Esophagus squamous epithelium (tissue), 5 donors: ENCODE measurements at places on chromosomes 11 and 22. TPM values are rescaled to one million over a fixed set of nuclear protein-coding genes. Genes with fewer than 3 reads are reported as not detected.

TP53I11 gene
- 27.8 TPM for total RNA-seq

FADD gene
- 20.9 TPM for total RNA-seq

CD248 gene
- 13.2 TPM for total RNA-seq

HEPN1 gene
- total RNA-seq, result not detected

KCNK4 gene
- not detected for total RNA-seq

CDHR5 gene
- not detected for total RNA-seq

POLR2L gene
- 45.6 TPM for total RNA-seq

KRTAP5-11 gene
- not detected for total RNA-seq

TIMM10B gene
- total RNA-seq, result 40.2 TPM

DNA sequence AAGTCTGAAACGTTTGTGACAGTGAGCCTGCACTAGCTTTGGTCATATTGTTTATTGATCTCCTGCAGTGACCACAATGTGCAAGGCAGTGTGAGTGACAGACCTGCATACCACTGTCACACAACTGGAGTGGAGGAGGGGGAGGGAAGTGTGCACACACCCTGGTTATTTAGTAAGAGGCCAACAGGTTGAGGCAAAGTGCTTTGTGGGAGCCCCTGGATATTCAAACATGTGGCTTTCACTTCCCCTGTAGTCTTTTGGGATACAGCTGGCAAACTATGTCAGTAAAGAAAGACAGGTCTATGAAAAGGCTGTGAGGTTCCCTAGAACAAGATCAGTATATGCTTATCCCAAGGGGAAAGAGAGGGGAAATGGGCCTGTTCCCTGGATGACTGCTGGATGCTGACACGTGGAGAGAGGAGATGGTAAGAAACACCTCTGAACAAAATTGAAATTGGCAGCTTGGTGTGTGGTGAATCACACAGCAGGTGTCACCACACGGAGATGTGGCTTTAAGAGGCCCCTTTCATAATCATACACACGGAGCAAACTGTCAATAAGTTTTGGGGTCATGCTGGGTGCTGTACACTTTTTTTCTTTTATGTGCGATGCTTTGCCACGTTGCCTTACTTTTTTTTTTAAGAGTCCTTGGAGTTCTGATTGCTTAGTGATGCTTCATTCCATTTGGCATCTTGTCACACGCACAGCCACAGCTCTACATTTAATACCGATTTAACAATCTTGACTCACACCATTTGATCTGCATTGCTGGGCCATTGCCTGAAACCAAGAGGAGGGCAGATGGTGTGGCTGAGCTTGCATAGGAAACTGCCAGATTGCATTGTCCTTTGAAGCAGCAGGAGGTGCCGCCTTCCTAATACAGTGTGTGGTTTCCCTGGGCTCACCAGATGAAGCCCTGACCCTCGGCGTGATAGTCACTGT lies 11.3 kb downstream of the OSBP2 start:
- no peak for DNase-seq

DNA sequence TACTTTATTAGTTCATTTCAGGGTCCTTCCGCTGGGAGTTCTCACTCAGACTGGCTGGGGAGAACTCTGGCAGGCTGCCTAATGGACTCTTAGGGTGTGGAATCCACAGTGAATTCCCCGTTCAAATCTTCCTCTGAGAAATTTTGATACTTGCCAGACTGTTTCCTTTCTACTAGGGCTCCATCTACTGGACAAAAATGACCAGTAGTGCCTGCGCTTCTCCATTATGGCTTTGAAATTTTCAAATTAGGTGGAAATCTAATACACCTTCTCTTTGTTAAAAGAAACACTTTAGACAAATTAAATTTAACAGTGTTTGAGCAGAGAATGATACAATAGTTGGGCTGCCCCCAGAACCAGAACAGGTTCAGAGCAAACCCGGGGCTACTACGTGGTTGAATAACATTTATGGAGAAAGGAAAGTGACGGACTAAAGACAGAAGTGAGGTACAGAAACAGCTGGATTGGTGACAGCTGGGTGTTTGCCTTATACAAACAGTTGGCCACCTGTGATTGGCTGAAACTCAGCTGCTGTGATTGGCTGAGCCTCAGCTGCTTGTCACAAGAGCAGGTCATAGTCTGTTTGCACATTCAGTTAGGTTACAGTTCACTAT lies 52.9 kb upstream of the FDX1 start:
- DNase-seq, result no peak

DNA sequence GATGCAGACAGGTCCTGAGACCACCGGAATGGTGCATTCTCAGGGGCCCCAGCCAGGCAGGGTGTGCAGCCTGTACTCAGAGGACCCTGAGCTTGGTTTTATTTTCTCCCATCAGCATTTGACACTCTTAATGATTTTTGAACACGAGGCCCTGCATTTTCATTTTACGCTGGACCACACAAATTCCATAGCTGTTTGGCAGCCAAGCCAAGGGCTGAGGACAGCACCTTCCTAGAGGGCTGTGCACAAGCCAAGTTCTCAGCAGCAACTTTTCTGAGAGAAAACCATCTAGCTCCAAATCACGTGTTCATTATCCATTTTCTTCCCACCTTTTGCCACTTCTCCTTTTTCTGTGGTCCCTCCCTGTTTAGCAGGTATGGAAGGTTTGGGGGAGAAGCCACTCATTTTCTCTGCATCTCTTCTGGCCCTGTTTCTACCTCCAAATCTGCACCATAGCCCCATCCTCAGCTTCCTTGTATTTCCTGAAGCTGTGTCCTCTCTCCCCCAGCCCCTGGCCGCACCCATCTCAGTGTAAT lies 60.4 kb downstream of the TRAF6 start:
- no peak for DNase-seq

GRCh38 chr11:30938171-30938570 lies 352.0 kb upstream of the MPPED2 start:
- DNase-seq, result no peak

GRCh38 chr22:23055449-23056179 lies 14.7 kb upstream of the GNAZ start:
- DNase-seq, result no peak

GRCh38 chr11:72522186-72522585 lies 87.9 kb upstream of the CLPB start:
- DNase-seq, result no peak

- no peak for DNase-seq
These were observed 13.5 kb upstream of the FTH1 start for GRCh38 chr11:61980783-61981541.

DNA sequence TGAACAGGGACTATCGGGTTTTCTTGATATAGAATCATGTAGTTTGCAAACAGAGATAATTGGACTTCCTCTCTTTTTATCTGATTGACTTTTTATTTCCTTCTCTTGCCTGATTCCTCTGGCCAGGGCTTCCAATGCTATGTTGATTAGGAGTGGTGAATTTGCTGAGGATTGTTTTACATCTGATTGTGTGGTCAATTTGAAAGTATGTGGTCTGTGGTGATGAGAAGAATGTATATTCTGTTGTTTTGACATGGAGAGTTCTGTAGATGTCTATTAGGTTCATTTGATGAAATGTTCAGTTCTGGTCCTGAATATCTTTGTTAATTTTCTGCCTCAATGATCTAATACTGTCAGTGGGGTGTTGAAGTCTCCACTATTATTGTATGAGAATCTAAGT lies 713.2 kb upstream of the CCDC179 start:
- DNase-seq, result no peak

DNA sequence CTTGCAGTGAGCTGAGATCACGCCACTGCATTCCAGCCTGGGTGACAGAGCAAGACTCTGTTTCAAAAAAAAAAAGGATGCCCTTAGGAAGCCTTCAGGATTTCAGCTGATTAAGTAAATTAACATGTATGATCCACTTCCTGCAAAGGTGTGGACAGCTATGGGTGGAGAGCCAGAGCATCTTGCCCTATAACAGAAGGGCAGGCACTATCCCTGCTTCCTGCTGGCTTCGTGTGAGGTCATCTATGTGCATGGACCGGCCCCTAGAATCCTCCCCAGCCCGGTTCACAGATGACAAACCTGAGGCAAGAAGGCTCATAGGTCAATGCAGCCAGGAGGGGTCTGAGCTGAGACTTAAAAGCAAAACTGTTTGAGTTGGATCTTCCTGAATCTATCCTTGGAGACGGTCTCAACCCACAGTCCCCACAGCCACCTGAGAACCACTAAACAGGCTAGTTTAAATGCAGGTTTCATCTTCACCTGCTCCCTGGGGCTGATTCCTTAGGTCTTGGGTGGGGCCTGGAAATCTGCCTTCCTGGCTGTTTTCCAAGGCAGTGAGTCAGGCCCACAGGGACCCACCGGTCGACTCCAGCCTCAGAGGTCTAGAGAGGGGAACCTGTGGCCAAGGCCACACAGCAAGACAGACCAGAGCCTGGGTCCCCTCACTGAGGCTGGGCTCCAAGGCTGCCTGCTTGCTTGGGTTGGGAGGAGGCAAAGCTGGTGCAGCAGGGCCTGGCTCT lies 55.2 kb upstream of the MPEG1 start:
- no peak for DNase-seq

- DNase-seq, result no peak
These were observed 1.4 kb downstream of the FBXO3 start for GRCh38 chr11:33772870-33773269.

DNA sequence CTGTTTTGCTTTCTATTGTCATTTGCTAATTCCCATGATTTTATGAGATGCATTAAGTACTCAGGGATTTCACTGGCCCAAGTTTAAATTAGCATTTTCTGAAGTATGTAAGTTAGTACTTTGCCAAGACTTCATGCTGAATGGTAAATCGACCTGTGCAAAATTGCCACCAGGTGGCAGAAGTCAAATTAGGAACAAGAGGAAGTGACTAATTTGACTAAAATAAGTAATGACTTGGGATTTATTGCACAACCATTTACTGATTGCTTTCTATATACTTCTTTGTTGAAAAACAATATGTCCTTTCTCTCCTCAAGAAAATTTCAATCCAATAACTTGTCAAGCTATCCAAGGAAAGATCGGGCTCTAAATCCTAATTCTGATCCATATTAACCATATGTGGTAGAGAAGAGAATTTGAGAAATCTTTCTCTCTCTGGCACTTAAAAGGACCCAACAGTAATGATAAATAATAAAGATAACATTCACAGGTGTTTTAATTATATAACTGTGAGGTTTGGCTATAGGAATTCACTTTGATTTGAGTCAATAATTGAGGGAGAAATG lies 253.7 kb upstream of the CHORDC1 start:
- DNase-seq, result no peak

DNA sequence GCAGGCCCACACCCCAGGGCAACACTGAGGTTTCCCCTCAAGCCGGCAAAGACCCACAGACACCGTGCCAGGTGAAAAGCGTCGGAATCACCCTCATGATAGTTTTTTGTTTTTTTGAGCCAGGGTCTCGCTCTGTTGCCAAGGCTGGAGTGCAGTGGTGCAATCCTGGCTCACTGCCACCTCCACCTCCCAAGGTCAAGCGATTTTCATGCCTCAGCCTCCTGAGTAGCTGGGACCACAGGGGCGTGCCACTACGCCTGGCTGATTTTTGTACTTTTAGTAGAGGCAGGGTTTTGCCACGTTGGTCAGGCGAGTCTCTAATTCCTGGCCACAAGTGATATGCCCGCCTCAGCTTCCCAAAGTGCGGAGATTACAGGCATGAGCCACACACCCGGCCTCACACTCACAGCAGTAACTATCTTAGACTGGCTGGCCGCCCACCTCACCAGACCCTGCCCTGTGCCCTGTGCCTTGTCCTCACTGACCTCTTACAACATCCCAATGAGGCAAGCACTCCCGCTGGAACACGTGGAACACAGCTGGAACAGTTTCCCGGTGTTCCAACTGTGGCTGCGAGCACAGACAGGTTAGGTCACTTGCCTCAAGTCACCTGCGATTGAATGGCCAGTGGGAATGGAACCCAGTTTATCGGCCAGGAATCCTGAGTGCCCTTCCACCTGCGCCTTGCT lies 21.1 kb downstream of the LRRC10B start:
- no peak for DNase-seq

DNA sequence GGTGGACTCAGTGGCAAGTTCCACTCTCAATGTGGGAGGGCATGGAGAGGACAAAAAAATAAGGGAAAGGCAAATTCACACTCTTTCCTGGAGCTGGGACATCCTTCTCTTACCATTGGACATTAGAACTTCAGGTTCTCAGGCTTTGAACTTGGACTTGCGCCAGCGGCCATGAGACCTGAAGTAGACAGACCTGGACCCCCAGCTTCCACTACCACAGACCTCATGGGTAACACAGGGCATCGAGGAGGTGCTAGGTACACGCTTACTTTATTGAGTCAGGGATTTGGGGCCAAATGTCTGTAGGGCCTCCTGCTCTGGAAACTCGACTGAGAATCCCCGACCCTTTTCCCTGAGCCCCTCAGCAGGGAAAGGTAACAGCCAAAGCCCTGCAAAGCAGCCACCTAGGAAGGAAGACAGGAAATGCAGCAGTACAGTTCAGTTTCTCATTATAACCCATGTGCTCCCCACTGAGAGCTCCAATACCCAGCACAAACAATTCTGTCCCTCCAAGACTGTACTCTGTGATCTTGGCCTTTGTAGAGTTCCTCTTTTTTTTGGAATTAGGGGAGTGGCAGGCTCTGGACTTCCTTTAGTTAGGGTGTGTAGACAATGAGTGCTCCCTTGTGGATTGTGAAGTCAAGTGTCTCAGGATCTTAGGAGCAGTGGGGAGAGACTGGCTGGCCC lies 5.7 kb downstream of the CHRNA10 start:
- no peak for DNase-seq

DNA sequence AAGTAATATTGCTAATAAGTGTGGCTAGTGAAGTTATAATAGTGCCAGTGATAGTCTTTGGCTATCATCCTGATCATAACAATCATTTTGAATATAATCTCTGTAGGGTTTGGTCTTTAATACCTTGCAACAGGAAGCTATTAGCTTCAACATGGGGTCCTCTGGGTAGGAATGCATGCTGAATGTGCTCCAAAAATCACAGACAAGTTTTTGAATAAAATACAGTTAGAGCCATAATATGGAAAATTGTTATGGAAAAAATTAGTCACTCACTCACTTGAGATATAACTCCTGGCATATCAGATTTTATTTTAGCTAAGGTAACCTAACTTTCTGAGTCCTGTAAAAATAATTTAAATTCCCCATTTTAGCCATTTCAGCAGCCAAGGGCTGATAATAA lies 95.4 kb upstream of the MTMR2 start:
- no peak for DNase-seq

GRCh38 chr22:19123936-19124335 lies 1.7 kb upstream of the DGCR2 start:
- no peak for DNase-seq

DNA sequence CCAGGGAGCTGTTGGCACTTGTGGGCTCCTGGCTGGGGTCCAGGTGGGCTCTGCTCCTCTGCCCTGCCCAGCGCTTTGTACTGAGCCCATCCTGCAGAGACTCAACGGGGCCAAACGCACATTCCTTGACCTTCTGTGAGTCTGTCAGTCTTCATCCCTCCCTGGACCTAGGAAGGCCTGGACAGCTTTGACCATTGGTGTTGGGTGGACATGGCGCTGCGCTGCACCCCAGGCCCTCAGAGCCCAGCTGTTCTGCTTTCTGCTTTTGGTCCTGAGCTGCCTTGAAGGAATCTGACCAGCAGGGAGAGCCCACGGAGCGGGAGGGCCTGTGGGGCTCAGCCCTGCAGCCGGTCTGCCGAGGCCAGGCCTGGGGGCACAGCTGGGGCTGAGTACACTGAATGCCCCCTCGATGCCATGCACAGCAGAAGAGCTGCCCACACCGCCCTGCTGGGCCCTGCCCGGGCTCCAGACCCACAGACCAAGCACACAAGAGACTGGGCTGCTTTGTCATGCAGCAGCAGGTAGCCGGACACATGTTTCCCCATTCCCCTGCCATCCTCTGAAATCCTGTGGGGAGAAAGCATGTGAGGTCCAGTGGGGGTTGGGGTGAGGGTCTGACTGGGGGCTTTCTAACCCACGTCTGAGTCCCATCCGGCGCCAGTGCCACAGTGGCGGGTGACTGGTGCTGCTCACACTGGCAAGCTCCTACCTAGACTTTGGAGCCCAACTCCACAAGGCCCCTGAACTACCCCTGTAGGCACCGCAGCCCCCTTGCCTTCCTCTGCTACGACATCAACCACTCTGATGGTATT lies 24.1 kb upstream of the CCDC188 start:
- DNase-seq, result no peak
